ENCODE measurements at places on chromosomes 12 and 14. TPM values are rescaled to one million over a fixed set of nuclear protein-coding genes. Genes with fewer than 3 reads are reported as not detected.

The CLEC14A gene
- not detected for total RNA-seq

The GARIN6 gene
- total RNA-seq, result not detected

The WNT5B gene
- total RNA-seq, result 6.6 TPM

The EML5 gene
- total RNA-seq, result 0.40 TPM

DNA sequence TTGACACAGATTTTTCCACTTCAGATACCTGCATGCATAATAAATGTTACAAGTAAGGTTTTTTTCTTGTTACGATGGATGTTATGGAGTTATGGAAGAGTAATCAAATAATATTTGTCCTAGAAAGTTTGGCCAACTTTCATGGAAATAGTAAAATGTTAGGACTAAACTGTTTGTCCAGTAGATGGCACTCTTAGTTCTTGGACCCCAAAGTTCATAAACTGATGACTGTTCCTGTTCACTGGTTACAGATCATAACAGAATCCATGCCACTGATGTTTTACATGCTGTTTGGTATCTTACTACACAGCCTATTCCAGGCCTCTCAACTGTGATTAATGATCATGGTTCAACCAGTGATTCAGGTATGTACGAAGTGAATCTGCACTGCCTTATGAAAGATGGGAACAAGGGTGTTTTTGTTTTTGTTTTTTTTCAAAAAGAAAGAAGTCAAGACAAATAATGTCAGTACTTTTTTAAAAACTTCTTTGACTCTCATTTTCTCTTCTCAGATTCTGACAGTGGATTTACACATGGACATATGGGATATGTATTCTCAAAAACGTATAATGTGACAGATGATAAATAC, 48.8 kb upstream of the SLCO1C1 start:
- DNase-seq, result no peak

DNA sequence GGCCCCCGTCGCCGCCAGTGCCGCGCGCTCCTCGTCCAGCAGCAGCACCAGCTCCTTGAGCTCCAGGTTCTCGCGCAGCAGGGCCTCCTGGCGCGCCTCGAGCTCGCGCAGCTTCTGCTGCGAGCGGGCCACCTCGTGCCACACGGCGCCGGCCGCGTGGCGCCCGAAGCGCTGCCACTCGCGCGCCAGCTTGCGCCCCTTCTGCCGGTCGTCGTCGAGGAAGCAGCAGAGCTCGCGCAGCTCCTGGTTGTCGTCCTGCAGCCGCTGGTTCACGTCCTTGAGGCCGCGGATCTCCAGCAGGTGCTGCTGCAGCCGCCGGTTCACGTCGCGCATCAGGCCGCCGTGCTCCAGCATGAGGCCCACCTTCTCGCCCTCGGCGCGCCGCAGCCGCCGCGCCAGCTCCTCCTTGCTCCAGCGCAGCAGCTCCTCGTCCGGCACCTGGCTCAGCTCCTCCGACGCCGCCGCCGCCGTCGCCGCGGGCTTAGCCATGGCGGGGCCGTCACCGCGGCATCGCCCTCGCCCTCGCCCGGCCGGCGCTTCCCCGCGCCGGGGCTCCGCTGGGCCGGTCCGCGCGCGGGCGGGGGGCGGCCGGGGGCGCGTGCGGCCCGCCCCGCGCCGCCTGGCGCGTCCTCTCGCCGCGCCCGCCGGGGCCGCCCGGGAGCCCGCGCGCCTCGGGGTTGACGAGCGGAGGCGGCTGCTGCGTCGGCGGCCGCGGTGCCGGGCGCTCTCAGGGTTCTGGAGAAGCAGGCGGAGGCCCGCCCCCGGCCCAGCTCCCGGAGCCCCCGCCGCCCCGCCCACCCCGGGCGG, at the start of gene CCDC85C:
Gene CCDC85C (minus strand): TSS at position 737 of the 807 bp plus-strand sequence. CDS start 248 bp downstream, at position 489.
- DNase-seq, result no peak

- no peak for DNase-seq
Observed at GRCh38 chr12:113609692-113610469, 138.2 kb upstream of the LHX5 start.

DNA sequence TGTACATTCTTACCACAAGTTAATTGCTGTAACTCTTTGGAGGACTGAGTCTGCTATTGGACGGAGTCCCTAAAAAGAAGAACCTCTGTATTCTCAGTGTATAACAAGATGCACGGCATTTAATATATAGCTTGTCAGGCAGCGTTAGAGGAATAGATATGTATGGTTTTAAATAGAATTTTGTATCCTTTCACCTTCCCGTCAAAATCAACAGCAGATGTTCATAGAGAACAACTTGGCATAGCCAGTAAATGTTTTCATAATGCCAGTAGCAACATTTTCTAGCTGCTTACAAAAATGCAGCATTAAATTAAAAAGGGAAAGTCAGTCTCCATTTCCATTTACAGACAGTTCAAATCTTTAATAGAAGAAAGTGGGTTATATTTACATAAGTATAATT, 6.8 kb downstream of the SCYL2 start:
- no peak for DNase-seq

DNA sequence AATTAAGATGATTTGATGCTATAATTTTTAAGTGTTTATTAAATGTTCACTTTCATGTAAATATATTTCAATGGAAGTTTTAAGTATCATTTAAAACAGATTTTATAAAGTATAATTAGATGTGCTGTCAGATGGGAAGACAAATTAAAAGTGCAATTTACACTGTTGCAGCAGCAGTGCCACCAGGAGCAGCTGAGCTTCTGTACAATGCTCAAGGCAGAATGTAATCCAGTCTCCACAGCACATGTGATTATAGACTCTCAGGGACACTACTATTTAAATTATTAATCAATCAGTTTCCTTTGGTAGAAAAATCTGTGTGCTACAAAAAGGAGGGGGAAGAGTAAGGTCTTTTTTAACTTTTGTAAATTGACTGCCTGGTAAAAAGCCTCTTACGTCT, 285.7 kb upstream of the USP15 start:
- no peak for DNase-seq

- no peak for DNase-seq
Observed at GRCh38 chr12:31947971-31948370, 11.2 kb upstream of the RESF1 start.

GRCh38 chr12:102593134-102593533, 112.8 kb upstream of the IGF1 start:
- DNase-seq, result no peak

- no peak for DNase-seq
Observed at GRCh38 chr14:50808053-50808452, 22.9 kb downstream of the NIN start.

GRCh38 chr12:16075887-16076286, 164.8 kb downstream of the DERA start:
- DNase-seq, result no peak

DNA sequence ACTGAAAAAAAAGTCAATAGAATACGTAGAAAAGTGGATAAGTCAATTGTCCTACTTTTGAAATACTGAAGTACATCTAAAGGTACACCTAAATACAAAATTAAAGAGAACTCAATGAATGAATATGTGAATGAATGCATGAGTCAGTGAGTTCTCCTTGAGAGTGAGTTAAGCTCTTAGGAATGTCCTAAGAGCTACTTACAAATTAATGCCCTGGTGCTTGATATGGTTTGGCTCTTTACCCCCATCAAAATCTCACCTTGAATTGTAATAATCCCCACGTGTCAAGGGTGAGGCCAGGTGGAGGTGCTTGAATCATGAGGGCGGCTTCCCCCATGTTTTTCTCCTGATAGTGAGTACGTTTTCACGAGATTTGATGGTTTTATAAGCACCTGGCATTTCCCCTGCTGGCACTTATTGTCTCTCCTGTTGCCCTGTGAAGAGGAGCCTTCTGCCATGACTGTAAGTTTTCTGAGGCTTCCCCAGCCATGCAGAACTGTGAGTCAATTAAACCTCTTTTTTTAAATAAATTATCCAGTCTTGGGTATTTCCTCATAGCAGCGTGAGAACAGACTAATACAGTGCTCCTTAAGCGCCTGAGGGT, 192.2 kb upstream of the ARHGAP5 start:
- peak; percentile 20 for DNase-seq

Data from epithelial cell of proximal tubule (primary cell).